ELF-1 (cell line): ENCODE measurements at places on chromosomes 4 and X.
A peak's percentile ranks its signal among the peaks of the same experiment; 100 is the strongest.

DNA sequence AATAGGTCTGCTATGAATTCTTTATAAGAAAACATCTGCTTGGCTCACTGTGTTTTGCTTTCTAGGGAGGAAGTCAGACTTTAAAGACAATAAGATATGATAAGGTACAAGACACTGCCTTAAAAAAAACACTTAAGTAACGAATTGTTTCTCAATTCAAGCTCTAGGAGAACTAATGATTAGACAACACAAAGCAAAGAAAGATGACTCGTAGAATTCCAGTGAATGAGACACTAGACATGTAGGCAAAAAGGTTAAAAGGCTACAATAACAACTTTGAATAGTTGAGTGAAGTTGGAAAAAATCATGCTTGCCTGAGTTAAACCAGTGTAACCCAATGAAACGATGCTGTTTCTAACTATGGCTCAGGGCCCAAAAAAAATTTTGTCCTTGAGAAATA is 344.4 kb upstream of the ACTRT1 start:
- no peak for DNase-seq

DNA sequence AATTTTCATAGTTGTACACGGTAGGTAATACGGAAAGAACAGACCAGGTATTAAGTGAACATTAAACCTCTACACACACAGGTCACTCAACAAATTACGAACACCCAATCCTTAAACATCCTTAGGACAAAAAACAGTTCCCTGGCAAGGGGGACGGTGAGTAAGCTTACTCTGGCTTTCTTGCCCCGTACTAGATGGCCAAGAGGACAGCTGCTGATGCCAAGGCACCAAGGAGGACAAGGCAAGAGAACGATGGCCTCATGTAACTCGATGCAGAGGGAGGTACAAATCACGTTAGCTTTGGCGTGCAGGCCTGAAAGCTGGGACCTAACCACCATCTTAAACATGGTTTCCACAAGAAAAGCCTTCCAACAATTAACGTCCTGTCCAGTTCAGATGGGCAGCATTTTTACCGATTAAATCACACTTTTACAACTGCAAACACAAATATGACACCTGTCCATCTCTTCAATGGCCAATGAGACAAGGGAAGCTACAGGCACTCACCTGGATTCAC is 23.7 kb downstream of the FAT1 start:
- no peak for DNase-seq

DNA sequence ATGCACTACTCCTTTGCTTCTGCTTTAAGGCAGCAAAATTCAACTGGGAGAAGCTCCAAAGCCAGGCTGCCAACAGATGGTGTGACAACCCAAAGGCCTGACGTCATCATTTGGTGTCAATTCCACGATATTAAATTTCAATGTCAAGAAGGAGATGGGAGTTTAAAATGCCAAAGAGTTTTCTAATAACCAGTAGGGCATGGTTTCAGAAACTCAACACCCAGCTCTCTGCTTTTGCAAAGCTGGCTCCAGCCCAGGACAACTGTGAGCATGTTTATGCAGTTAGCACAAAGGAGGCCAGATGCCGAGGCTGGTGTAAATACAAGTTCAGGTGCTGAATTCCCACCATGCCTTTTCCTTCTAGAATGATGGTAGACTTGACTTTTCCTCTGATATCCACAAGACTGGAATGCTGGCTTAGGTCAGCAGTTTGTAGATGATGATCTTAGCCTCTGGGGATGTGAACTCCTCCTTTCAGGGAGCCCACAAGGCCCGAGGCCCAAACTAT is 67.3 kb downstream of the AFAP1 start:
- peak; percentile 30 for DNase-seq

DNA sequence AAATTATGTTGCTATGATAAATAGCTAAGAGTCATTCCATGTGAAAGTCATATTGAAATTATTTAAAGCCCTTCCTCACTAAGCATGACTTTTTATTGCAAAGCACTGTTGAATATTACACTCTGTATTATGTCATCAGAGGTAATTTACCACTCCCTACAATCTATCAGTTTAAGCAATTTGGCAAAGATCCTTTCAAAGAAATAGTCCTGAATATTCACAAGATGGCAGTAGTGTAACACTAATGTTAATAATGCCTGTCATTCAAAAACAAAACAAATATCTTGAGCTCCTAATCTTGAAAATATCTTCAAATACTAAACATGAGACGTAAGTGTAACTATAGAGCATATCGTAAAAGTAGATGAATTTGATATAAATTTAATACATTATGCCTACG is 208.6 kb upstream of the TECRL start:
- DNase-seq, result no peak

GRCh38 chrX:41553688-41554087 is 106.5 kb downstream of the NYX start:
- DNase-seq, result no peak

DNA sequence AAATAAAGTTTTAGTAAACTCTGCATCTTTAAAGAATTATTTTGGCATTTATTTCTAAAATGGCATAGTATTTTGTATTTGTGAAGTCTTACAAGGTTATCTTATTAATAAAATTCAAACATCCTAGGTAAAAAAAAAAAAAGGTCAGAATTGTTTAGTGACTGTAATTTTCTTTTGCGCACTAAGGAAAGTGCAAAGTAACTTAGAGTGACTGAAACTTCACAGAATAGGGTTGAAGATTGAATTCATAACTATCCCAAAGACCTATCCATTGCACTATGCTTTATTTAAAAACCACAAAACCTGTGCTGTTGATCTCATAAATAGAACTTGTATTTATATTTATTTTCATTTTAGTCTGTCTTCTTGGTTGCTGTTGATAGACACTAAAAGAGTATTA is 370 bp downstream of the ALB start:
- no peak for DNase-seq

- no peak for DNase-seq
Measured at GRCh38 chr4:183260491-183261151, 59.5 kb downstream of the CLDN22 start.

GRCh38 chrX:148043271-148043855 is 62.2 kb downstream of the FMR1NB start:
- DNase-seq, result no peak

GRCh38 chrX:111260451-111260850 is 9.8 kb downstream of the CAPN6 start:
- DNase-seq, result no peak

DNA sequence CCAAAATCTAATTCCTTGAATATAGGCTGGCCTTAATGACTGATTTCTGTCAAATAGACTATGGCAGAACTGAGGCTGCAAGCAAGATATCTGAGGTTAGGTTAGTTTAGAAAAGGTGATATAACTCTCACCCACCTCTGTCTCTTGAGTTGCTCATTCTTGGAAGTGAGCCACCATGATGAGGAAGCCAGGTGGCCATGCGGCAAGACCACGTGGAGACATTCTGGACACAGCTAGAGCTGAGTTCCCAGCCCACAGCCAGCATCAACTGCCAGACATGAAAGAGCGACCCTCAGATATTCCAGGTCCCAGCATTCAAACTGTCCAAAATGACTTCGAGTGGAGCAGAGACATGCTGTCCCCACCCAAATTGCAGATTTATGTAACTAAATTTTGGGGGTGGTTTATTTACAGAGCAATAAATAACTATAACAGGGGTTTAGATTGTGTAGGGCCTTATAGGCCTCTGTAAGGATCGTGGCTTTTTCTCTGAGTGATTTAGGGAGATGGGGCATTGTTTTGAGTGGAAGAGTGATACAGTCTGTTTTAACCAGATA is 33.7 kb downstream of the USP53 start:
- no peak for DNase-seq

DNA sequence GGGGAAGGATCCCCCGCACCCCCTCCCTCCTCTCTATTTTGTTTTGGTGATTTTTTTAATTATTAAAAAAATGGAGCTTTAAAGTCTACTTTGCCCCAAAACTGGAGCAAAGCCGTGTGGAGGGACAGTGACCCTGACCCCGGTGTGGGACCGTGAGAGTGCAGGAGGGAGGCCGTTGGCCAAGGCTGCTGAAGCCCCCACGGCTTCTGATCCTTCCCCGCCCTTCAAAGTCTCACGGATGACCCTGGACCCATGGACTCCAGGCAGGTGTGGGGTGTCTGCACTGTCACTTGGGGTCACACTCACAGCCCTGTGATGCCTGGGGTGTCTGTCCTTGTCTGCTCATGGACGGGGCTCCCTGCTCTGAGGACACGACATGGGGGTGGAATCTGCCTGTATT is 133.3 kb downstream of the CPZ start:
- DNase-seq, result no peak

DNA sequence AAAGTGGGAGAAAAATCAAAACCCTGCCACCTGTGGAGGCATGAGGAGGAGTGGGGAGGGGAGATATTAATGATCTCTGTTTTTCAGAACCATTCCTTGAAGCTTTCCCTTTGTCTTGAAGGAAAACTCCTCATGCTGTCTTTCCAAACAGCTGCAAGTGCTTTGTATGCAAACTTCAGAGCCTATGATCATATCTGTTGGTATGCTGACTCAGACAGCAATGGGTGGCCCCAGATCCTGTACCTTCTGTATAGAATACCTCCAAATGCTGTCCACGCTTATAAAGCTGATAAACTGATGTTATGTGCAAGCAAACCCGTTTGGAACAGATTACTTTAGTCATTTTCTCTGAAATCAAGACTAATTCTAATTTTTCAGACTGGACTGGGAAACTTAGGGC is 31.9 kb downstream of the BMP15 start:
- DNase-seq, result no peak

DNA sequence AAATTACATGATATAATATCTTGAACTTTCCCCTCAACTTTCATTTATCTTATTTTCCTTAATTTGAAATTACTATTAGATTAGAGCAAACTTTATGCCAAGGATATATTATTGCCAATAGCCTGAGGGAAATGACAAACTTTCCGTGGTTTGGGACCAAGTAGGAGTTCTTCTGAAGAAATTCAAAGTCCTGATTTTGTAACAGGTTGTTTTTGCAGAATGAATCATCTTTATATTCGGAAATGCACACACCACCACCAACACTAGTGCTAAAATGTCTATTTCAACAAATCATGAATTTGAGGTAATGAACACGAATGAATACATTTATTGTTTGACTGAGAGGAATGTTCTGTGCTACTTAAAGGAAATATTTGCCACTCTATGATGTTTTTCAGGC is 226.7 kb downstream of the GRIA2 start:
- no peak for DNase-seq

DNA sequence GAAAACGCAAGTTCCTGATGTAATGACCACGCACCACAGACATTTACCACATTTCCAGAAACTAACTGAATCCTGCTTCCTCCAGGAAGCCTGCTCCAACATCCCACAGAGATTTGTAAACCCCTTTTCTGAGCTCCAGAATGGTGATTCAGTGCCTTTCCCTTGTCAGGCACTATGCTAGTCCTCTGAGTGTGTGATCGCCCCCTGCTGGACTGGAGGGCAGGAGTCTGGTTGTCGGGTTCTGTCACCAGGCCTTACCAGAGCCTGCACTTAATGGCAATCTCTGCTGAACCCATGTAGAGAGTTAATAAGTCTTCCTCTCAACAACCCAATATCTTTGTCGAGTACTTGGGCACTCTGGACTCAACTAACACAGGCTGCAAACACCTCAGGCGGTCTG is 14.5 kb upstream of the KDM5C start:
- DNase-seq, result peak; percentile 38
